ENCODE measurements at places on chromosomes 7 and 10.

GRCh38 chr7:95316588-95316987 is 7.7 kb downstream of the PON1 start:
- no peak for DNase-seq

GRCh38 chr7:98978672-98979071 is 100.3 kb downstream of the TRRAP start:
- DNase-seq = no peak

DNA sequence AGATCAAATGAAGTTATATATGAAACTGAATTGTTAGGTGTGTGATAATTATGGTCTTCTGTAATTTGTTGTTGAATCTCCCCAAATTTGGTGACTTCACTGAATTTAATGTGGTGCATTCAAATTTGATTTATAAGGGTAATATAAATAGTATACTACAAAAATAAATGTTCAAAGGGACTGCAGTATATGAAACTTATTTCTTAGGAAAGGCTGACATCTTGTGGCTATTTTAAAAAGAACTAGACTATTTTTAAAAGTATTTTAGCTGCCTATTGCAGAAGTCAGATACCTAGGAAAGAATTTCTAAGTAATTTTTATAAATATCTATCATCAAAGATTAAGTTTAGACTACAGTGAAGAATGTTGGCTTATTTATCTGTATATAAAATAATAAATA is 36.6 kb downstream of the ATRNL1 start:
- DNase-seq = peak; percentile 31

- DNase-seq = no peak
Observed at GRCh38 chr7:96121752-96122151, 200.1 kb downstream of the SLC25A13 start.

DNA sequence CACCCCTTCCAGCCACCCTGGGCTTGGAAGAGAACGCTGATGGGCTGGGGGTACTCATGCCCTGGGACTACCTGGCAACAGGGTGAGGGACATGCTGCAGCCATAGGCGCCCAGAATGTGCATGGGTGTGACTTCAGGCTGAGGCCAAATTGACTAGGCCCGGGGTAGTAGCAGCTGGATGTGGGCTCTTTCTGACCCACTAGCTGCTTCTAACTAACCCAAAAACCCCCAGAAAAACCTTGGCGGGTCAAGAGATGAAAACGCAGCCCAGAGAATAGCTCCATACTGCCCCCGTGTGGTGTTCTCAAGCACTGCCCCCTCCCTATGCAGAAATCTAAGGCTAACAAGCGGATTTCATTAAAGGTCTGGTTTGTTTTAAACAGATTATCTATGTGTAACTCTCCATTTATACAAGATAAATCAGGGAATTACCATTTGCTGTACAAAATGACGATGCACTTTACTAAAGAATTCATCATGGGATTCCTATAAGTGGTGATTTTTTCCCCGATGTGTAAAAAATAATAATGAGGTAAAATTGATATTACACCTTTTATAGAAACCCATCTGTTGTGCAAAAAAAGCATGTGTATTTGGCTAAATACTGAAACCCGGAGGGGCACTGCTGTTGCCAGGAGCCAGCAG is 4.2 kb downstream of the SMARCD3 start:
- DNase-seq = no peak

- no peak for DNase-seq
Observed at GRCh38 chr10:21496343-21497176, 28.9 kb downstream of the SKIDA1 start.

DNA sequence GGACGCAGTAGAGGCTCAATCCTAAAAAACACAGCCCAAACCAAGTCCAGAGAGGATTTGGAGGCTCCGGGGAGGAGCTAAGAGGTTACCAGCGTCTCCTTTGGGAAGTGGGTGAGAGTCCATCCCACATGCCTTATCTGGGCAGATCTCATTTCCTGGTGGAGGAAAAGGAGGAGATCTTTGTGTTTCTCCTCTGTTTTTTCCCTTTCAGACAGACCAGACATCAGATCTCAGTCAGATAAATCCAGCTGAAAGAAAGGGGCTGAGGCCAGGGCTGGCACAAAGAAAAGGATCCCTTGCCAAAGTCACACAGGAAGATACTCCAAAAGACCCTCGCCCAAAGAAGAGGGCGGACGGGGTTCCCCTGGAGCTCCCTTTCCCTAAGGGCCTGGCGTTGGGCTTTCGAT is 58.3 kb upstream of the COMTD1 start:
- DNase-seq = no peak

GRCh38 chr7:5694912-5695726 is 86.3 kb downstream of the RNF216 start:
- DNase-seq = no peak

DNA sequence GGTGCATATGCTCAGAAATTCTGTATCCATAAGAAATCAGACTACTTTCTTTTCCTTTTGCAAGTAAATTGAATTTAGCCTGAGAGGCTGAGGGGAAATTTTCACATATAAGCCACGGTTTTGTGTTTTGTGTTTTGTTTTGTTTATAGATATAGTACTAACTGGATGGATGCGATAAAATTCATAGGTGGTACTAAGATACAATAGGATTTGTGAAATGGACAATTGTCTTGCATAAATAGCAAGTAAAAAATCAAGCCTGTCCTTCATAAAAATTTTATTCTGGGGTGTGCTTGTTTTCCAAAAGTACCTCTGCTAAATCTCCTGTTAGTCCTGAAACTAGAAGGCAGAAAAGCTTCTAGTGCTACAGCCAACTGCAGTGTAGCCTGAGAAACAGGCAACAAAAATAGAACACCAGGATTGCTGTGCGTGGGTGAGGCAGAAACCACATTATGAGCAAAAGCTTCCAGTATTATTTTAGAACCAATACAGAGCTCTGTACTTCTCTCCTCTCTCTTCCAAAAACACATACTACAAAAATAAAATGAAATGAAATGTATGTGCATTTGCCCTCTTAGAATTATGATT is 634 bp upstream of the HDAC9 start:
- no peak for DNase-seq

DNA sequence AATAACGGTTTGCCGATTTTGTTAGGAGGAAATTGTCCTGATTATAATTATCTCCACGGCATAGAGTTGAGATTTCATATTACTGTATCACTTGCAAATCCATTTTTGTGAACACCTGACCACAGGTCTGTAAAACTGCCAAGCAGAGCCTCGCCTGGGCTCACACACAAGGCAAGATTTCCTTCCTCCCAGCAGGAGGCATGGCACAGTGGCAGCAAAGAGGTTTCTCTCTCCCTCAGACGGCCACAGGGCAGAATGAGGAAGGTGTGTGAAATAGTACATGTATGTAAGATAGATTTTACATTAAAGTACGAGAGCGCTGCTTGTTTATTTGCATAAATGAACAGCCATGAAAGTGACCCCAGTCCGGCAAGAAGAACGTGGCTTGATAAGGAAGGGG is 130.1 kb downstream of the CELF2 start:
- DNase-seq = no peak

- no peak for DNase-seq
Observed at GRCh38 chr10:3260066-3260834, 87.7 kb upstream of the PITRM1 start.

- DNase-seq = no peak
Observed at GRCh38 chr10:36448760-36449691, 676.4 kb upstream of the ANKRD30A start.

DNA sequence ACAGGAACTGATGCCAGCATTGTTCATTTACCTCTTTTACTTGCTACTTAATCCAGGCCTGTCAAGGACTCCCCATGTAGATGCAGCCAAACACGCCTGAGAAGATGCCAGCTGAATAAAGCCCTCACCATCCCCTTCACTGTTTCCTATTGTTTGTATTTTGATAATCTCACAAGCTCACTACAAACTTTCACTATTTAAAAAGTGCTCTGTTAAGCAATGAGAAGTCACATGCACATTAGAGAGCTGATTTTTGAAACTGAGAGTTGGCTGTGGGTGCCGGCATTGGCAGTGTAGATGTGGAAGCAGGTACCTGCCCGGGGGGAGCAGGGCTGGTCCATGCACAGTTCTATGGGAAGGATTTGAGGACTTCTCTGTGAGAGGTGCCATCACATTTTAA is 169.8 kb upstream of the GRB10 start:
- DNase-seq = no peak

DNA sequence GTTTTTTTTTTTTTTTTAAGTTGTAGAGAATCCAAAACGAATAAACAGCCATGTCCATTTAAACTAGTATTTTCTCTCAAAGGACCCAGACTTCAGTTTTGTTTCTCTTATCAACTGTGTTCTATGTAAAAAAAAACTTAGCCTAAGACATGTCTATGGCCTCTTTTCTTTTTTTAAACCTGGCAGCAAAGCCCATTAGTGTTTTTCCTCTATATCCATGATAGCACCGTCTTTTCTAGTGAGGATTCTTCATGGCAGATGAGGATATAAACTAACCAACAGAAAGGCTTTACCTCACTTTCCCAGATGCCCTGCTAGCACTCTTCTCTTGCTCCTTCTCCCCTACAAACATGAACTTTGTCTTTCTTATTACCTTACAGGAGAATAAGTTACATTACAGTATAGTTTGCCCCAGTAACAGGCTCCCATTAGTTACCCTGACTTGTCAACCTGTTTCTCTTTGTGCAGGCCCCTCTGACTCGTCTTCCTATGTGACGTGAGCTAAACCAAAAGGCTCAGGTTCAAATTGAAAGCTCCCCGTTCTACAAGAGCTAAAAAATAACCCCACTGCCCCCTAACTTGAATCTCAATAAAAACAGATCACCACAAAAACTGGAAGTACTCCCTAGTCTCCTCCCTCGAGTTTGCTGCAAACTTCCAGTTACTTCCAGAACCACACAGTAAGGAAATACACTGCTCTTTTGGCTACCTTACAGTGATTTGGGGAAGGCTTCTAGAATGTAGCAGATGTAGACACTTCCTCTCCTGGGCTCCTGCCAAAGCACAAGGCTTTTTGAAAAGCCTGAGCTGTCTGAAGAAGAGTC is 20.1 kb downstream of the P4HA1 start:
- DNase-seq = no peak

All from left renal cortex interstitium (tissue), 4 donors.